CD4-positive, alpha-beta T cell treated with Interleukin-21 for 1 hour (primary cell): ENCODE measurements at places on chromosomes 3 and 15.

DNA sequence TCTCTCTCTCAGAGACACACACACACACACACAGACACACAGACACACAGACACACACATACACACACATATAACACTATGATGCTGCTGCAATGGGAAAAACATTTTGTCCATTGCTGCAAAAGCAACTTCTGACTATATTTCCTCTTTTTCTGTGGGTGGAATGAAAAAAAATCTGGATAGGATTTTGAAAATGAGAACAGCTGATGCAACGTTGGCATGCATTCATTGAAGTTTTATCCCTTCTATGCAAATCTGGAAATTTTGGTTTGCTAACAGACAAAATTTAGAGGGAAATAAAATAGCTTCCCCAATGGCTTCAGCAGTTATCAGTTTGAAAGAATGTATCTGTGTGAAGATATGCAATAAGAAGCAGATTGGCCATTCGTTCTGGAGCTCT lies 763.4 kb upstream of the GRM7 start:
- no peak for DNase-seq

- no peak for DNase-seq
Measured at GRCh38 chr3:197737749-197738462, 1.2 kb upstream of the RUBCN start.

- DNase-seq = no peak
Measured at GRCh38 chr3:154050766-154051165, 70.4 kb upstream of the ARHGEF26 start.

DNA sequence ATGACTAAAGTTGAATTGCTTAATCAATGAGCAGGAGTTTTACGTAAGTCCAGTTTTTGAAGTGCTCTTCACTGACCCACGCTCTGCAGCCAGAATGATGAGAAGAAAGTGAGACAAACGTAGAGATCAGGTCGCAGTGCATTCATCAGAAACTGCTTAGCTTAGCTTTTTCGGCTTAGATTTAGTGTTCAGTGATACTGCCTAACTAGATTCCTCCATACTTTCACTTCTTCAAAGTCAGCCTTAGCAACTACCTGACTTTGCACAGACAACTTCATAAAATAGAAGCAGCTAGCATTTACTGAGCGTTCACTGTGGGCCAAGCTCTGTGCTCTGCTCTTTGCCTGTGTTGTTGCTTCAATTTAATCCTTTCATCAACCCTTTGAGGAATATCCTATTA lies 116.1 kb downstream of the KCNH8 start:
- no peak for DNase-seq

- DNase-seq = no peak
Measured at GRCh38 chr3:135229018-135229495, 434.0 kb downstream of the EPHB1 start.

DNA sequence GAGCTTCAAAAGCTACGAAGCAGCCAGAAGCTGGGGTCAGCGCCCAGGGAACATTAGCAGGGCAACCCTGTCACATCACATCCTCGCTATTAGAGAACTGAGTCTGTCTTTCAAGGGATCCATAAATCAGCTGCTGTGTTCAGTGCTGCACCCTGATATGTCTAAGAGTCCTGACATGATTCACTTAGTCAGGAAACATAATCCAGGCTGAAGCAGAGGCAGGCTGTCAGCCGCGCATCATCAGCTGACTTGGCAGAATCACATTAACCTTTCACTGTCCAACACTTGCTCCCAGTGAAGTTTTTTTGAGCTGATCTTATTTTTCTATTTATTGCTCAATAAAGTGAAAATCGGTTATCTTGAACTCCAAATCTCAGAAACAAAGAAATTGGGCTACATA lies 23.5 kb downstream of the MYH15 start:
- no peak for DNase-seq

GRCh38 chr3:29711255-29711771 lies 430.4 kb downstream of the RBMS3 start:
- DNase-seq = no peak

- DNase-seq = no peak
Measured at GRCh38 chr3:26768068-26768651, 145.6 kb downstream of the LRRC3B start.

GRCh38 chr3:159766563-159767185 lies 222.0 kb upstream of the IL12A start:
- no peak for DNase-seq

DNA sequence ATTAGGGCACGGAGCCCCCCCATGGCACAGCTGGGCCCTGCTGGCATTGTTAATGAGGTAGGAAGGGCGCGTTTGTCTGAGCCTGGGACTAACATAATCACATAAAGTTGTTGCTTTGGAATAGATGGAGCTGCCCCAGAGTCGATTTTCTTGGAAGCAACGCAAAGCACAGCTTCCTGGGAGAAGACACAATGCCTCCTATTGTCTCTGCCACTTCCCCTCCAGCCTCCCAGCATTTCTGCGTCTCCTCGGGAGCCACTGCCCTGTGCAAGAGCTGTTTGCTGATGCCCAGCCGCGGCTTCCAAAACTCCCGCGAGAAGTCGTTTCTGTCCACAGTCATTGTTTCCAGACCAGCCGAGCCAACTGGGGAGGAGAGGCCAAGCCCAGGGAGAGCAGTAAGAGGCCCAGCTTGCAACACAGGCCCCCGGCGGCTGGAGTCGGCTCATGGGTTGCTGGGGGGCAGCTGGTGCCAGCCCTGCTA lies 18.1 kb upstream of the ALDH1A3 start:
- no peak for DNase-seq

- no peak for DNase-seq
Measured at GRCh38 chr15:59005579-59005978, 18.1 kb downstream of the RNF111 start.

DNA sequence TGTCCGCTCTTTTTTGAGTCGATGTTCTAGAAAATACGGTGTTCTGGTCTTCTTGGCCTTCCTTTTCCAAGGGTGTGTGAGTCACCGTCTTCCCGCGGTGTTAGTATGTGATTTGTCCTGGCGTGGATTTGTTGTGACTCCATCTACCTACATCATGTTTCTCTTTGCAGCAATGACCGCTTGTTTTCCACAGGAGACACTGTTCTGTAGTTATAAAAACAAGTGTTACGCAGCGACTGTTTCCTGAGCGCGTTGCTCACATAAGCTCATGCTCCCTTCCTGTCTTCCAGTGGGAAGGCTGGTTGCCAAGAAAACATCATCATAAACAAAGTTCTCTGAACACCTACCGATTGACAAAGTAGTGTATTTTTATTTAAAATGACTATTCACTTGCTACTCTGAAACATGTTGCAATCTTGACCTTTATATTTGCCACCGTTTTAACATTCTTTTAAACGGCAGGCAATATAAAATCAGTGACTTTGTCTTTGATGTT lies 19.0 kb downstream of the USP13 start:
- no peak for DNase-seq

- DNase-seq = peak; percentile 13
Measured at GRCh38 chr3:141680620-141681389, 57.3 kb upstream of the RNF7 start.

DNA sequence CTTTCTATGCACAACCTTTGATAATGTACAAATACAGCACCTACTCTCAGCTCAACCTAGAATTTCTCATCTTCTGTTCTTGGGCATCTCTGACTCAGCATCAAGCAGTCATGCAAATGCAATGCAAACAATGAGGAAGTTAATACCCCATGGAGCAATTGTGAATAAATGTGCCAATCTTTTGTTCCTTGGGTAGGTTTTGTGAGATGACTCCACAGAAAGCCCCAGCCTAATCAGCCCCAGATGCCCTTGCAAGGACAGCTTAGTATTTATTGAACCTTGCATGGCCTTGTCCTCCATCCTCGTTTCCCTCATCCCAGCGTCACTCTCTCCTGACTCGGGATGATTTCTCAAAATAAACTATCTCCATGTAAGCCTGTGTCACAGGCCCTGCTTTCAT lies 494.7 kb upstream of the NECTIN3 start:
- no peak for DNase-seq

- DNase-seq = no peak
Measured at GRCh38 chr15:31399544-31400171, 73.0 kb downstream of the KLF13 start.

DNA sequence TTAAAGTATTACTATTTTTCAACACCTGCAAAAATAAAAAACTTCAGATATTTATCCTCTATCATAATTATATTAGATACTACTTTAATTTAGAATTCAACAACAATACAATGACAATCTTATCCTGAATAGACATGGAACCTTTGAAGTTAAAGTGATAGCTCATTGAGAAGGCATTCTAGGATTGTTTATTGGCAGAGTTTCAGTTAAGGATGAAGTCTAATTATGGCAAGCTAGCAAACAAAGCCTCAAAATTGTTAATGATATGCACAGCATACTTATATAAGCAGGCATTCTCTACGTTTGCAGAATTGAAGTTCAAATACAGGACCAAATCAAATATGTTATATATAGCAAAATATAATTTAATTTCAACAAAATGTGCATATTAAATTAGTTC lies 91.2 kb upstream of the ABI3BP start:
- no peak for DNase-seq

DNA sequence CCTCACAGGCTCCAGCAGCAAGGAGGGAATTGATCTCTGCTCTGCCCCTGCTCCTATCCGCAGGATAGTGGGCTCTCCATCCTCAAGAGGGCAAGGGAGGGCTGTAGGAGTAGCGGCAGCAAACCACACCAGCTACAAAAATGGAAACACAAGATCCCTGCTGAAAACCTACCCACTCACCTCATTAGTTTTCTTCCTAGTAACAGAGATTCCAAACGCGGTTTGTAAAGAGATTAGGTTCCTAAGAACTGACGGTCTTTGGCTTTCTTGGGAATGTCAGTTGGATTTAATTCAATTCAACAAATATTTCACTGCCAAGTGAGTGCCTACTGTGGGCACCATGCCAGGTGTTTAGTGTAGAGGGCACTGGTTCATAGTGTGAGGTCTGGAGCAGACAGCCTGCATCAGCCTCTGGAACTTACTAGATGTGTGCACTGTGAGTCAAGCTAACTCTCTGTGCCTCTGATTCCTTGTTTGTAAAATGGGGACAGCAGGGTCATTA lies 84.7 kb downstream of the MRPL46 start:
- DNase-seq = no peak

DNA sequence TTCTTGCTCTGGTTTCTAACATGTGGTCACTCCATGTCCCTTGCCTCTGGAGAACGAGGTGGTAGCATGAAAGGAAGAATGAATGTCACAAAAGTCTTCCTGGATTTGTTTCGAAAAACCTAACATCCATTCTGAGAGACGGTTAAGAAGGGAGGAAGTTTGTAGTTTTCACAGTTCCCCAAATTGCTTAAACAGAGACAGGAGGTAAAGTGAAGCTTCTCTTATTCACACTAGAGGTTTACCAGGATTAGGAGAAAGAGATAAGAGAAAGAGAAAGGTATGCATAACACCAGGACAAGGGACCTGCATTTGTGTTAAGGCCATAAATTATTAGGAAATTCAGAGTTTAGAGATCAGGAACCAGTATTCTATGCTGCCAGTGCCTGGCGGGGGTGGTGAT lies 228.1 kb downstream of the CPNE4 start:
- DNase-seq = no peak

- no peak for DNase-seq
Measured at GRCh38 chr3:9831253-9831652, 12.6 kb downstream of the RPUSD3 start.

- peak; percentile 17 for DNase-seq
Measured at GRCh38 chr3:130276203-130276803, 69.2 kb upstream of the COL6A5 start.

DNA sequence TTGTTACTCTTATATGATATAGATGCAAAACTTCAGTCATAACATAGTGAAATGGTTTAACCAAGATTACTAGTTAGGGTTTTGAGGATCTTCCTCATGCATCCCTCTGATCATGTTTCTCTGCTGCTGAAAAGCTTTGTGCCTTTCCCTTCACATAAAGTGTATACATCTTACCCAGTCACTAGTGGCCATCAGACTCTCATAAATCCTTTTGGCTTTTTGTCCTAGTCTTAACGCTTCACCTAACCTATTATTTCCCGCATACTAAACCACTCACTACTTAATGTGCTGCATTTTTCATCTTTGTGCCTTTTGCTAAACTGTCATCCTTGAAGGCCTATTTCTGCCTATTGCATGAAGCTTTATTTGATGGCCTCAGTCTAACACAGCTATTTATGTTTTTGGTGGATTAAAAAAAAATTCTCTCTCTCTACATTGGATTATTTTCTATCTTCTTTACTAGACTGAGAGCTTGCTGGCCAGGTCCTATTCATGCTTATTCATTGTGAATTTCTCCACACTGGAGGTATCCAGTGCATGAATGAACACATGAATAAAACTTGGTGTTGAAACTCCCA lies 717.6 kb upstream of the GOLIM4 start:
- no peak for DNase-seq

GRCh38 chr3:159828542-159828943 lies 160.1 kb upstream of the IL12A start:
- peak; percentile 18 for DNase-seq

- no peak for DNase-seq
Measured at GRCh38 chr3:118304557-118304956, 730.1 kb downstream of the IGSF11 start.

DNA sequence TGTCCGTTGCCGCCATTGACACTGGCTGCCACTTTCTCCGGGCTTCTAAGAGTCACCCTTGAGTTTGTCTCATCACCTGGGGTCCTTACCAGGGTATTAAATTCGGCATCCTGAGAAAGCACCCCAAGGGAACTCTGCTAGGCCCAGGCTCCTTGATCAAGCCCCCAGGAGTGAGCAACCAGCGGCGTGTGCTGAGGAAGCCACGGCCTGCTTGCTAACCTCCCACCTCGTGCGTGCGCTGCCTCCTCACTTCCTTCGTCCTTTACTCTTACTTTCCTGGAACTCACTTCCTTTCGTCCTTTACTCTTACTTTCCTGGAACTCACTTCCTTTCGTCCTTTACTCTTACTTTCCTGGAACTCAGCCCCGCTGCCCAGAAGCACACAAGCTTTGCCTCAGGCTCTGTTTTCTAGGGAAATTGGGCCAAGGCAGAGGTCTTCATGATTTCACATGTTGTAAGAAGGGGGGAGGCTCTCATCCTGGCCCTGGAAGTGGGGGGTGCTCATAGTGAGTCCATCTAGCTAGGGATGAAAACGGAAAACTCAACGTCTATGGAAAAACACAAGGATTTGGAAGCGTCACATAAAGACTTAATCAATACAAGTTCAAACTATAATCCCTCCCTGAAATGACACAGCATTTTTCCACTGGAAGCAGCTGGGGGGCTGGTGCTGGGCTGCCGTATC lies 36.7 kb upstream of the BDH1 start:
- DNase-seq = no peak

DNA sequence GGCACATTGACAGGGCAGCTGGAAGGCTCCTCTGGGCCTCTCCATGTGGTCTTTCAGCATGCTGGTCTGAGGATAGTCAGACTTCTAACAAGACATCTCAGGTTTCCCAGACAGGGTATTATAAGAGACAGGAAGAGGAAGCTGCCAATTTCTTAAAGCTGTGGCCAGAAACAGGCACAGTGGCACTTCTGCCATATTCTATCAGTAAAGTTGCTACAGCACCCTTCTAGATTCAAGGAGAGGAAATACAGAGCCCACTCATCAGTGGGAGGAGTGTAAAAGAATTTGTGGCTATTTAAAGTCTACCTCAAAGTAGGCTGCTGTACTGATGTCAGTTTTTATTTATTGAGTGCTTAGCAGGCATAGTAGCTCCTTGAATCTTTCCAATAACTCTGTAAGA lies 55.5 kb downstream of the BTD start:
- no peak for DNase-seq
